ENCODE measurements at places on chromosomes 6 and 20. TPM values are rescaled to one million over a fixed set of nuclear protein-coding genes. Genes with fewer than 3 reads are reported as not detected.

DNA sequence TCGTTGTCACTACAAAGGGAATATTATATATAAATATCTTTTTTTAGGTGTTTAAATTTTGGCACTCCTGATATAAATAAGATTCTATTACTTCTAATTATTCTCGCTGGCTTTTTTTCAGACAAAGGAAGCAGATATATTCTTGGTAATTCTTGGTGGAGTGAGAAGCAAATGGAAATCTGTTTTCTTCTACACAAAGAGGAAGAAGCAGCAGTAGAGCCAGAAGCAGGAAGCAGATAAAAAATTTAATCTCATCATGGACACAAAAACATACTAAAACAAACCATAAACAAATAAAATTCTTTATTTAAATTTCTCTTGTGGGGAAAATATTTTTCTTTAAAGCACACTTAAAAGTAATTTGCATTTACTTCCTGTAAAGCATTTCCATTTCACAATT lies 3.7 kb upstream of the KIAA0319 start:
- H3K27ac ChIP-seq: no peak overlapping the region
- no peak for DNase-seq
- peaks cover 37% of the 10 kb centered on the region for H3K36me3 ChIP-seq

DNA sequence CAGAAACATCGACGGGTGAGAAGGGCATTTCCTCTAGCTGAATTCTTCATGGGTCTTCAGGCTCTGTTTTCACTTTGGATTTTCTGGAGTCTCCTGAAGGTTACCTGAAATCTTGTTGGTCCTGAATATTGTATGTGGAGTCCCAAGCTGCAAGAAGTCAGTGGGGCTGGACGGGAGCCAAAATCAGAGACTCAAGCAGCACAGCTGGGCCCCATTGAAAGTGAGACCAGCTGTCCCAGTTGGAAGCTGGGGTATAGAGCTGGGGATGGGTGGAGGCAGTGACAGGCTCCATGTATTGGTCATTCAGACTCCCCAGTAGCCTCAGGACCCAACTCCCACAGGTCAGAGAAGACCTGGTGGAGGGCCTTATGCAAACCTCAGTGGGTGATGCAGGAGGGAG lies 111.3 kb upstream of the MLN start:
- no peaks in the 10 kb centered on the region for H3K4me1 ChIP-seq
- DNase-seq: no peak
- H3K27me3 ChIP-seq: peaks cover 4% of the 10 kb centered on the region
- H3K4me3 ChIP-seq: no peak overlapping the region
- H3K27ac ChIP-seq: no peak overlapping the region

- H3K27me3 ChIP-seq: no peaks in the 10 kb centered on the region
- H3K27ac ChIP-seq: no peak overlapping the region
- H3K4me3 ChIP-seq: no peak overlapping the region
- no peaks in the 10 kb centered on the region for H3K4me1 ChIP-seq
- DNase-seq: no peak
These were observed 883.6 kb upstream of the FLRT3 start for GRCh38 chr20:15220778-15221565.

GRCh38 chr20:64083804-64084684 lies at the start of gene LKAAEAR1:
TSS of gene LKAAEAR1 (minus strand) at chr20:64084398. CDS start at chr20:64084219, 179 bp downstream.
- peaks cover 36% of the 10 kb centered on the region for H3K27me3 ChIP-seq
- H3K27ac ChIP-seq: no peak within 1 kb of the TSS
- peaks cover 26% of the 10 kb centered on the region for H3K4me1 ChIP-seq
- DNase-seq: no peak

GRCh38 chr20:25659999-25660398 lies 36.2 kb upstream of the NANP start:
- no peak for DNase-seq
- no peak overlapping the region for H3K4me3 ChIP-seq
- no peaks in the 10 kb centered on the region for H3K36me3 ChIP-seq
- no peaks in the 10 kb centered on the region for H3K4me1 ChIP-seq

GRCh38 chr6:116529466-116530290 lies 15.8 kb downstream of the TRAPPC3L start:
- H3K27ac ChIP-seq: no peak overlapping the region
- peaks cover 5% of the 10 kb centered on the region for H3K27me3 ChIP-seq
- no peak for DNase-seq
- no peaks in the 10 kb centered on the region for H3K36me3 ChIP-seq
- H3K4me1 ChIP-seq: peaks cover 35% of the 10 kb centered on the region
- H3K4me3 ChIP-seq: no peak overlapping the region

DNA sequence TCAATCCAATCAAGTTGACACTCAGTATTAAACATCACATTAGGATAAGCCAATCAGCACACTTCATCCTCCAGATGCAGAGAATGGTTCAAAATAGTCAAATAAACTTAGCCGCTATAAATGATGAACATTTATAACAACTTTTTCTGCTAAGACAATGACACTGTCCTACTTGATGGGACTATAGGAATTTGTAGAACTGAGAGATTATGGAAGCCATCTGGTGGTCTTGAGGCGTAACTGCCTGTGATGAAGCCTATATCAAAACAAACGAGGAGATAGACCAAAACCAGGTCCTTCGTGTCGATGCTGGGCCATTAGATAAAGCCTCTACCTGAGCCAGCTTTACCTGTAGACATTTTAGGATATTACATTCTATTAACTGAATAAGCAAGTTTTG lies 631.1 kb downstream of the COL12A1 start:
- peaks cover 22% of the 10 kb centered on the region for H3K4me1 ChIP-seq
- no peak overlapping the region for H3K4me3 ChIP-seq
- H3K27ac ChIP-seq: no peak overlapping the region
- H3K27me3 ChIP-seq: no peaks in the 10 kb centered on the region
- no peak for DNase-seq

DNA sequence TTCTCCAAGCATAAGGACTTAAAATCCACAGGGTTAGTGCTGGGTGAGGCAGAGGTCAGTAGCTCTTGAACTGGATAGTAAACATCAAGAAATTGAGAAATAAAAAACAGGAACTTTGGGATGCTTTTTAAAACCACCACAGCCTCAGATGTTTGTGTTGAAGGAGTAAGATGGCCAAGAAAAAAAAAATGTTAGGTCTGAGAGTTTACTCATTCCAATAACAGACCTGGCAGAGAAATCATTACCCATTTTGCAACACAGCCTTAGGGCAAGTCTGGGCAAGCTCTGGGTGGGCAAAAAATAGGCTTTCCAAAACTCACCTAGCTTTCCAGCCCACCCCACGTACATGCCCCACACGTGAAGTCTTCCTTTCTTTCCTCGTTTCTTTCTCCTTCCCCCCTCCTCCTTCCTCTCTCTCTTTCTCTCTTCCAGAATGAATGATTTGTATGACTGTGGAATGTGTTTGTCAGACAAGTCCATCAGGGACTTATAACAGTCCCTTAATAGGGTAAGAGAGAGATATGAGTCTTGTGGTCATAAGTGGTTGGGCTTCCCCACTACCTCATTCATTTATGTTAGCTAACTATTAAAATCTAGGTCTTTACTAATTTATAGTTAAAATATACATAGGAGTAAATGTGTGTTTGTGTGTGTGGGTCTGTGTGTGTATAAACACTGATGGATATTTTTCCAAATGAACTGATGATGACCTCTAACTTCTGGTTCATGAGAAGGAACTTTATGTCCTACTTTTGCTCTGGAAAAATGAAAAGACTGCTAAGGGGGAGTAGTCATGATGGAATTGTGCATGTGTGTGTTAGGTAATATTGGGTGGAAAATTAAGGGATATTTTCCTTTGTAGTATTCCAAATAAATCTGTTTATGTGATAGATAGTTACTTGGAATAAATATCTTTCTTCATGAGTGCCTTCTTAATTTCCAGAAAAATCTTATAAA lies 18.0 kb upstream of the DSE start:
- no peaks in the 10 kb centered on the region for H3K36me3 ChIP-seq
- peaks cover 11% of the 10 kb centered on the region for H3K4me1 ChIP-seq

- DNase-seq: no peak
- peaks cover 19% of the 10 kb centered on the region for H3K4me1 ChIP-seq
- H3K27ac ChIP-seq: 0 out of 2 replicates have a peak overlapping the region, but pooled peaks have one; percentile 2
- H3K36me3 ChIP-seq: no peaks in the 10 kb centered on the region
These were observed 1.6 kb downstream of the KIAA0408 start for GRCh38 chr6:127457456-127458064.

DNA sequence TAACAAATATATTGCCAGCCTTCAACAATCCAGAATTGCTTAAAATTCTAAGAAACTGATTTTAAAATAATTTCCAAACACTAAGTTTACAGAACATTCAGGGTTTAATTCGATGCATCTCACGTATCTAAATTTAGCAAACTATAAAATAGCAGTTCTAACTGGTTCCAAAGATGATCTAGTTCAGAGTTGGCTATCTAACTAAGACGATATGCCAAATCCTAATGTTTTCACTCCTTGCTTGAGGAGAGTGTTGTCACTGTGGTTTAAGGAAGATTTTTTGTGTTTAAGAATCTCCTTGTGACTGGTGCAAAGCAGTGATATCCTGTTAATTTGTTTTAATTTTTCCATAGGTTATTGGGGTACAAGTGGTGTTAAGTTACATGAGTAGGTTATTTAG lies 311.5 kb upstream of the ID4 start:
- no peak overlapping the region for H3K4me3 ChIP-seq
- H3K36me3 ChIP-seq: no peaks in the 10 kb centered on the region
- no peaks in the 10 kb centered on the region for H3K4me1 ChIP-seq
- no peaks in the 10 kb centered on the region for H3K27me3 ChIP-seq

- H3K27me3 ChIP-seq: no peaks in the 10 kb centered on the region
- no peak overlapping the region for H3K4me3 ChIP-seq
- H3K36me3 ChIP-seq: no peaks in the 10 kb centered on the region
- no peak for DNase-seq
These were observed 18.2 kb downstream of the KCNQ5 start for GRCh38 chr6:72639920-72640614.

DNA sequence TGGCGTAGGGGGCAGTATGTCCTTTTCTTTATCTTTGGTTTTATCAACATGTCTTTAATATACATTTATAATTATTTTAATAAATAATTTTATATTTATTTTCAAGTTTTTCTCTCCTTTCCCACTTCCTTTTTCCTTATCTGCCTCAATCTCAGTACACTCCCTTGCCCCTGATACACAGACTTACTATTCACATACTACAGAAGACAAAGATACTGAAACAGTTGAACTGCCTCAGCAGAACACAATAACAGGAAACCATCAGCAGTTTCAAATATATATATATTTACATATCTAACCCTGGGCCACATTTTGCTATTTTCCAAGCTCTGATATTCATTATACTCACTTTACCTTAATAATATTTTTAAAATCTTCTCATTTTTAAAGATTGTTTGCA lies 19.8 kb downstream of the IBTK start:
- no peak overlapping the region for H3K4me3 ChIP-seq
- no peak for DNase-seq
- peaks cover 61% of the 10 kb centered on the region for H3K36me3 ChIP-seq
- no peak overlapping the region for H3K27ac ChIP-seq
- H3K4me1 ChIP-seq: no peaks in the 10 kb centered on the region

DNA sequence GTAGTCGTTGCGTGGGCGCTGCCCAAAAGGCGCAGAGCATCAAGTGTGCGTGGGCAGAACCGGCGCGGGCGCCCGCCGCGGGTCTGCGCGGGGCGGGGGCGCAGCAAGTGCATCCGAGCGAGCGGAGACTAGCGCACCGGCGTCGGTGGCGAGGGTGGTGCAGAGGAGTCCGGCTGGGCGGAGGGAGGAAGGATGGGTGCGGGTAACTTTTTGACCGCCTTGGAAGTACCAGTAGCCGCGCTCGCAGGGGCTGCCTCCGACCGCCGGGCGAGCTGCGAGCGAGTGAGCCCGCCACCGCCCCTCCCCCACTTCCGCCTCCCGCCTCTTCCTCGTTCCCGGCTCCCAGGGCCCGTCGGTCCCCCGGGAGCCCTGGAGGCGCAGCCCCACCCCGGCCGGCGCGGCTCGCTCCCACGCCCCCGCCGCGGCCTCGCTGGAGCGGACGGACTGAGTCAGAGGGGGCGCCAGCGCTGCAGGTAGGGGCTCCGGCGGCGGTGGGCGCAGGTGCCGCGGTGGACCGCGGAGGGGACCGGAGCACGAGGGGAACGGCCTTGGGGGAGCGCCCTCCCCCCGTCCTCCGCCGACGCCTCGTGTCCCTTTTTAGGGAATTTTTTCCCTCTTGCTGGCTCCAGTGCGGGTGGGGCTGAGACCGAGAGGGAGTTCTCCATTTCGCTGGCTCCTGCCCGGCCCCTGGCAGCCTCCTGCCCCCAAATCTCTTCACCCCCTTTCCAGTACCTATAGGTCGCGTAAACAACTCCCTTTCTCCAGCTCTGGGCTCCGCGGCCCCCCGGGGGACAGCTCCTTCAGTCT lies 1.6 kb upstream of the DBNDD2 start:
- H3K27ac ChIP-seq: no peak overlapping the region
- 0 out of 2 replicates have a peak, but pooled peaks cover 2% of the 10 kb centered on the region for H3K36me3 ChIP-seq
- no peak for DNase-seq
- H3K4me1 ChIP-seq: peaks cover 13% of the 10 kb centered on the region
- peaks cover 38% of the 10 kb centered on the region for H3K27me3 ChIP-seq

DNA sequence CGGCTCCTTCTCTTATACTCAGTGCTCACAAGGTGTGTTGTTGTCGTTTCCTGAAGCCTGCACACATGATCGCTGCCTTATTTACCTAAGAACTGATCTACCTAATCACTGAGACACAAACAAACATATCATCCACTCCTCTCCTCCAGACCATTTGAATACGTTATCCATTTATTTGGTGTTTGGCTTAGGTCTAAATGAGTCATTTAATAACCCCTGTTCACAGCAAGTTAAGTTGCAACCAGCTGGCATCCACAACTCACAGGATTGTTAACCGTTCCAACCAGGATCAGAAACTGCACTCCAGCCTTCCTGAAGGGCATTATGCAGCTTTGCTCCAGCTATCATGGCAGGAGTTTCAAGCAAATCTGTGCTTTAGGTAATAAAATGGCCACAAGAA lies 511.1 kb upstream of the MAP3K7 start:
- no peaks in the 10 kb centered on the region for H3K27me3 ChIP-seq
- no peaks in the 10 kb centered on the region for H3K4me1 ChIP-seq
- no peak overlapping the region for H3K27ac ChIP-seq
- H3K4me3 ChIP-seq: no peak overlapping the region

DNA sequence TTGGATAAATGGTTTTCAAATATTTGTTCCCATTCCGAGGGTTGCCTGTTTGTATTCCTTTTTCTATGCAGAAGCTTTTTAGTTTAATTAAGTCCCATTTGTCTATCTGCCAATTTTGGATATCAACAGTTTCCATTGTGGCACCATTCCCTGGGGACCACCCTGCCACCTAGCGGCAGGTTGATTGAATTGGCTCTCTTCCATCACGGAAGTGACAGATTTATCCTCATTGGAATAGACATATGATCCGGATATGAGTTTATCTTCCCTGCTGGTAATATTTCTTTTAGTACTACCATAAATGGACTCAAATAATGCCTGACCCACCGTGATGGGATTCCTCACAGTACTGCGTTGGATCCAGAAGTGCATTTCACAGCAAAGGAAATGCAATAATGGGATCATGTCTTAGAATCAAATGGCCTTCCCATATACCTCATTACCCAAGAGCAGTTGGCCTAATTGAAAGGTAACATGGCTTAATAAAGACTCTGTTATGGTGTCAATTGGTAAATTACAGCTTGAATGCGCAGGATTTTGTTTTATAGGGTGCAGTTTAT lies 327.0 kb downstream of the BMP2 start:
- no peak overlapping the region for H3K27ac ChIP-seq
- no peaks in the 10 kb centered on the region for H3K4me1 ChIP-seq
- H3K27me3 ChIP-seq: no peaks in the 10 kb centered on the region
- DNase-seq: peak; percentile 3

The HAO1 gene
- total RNA-seq: not detected

The SLC35D3 gene
- total RNA-seq: not detected

The TMEM217 gene
- total RNA-seq: 0.31 TPM

The POM121L2 gene
- total RNA-seq: not detected

The CCN6 gene
- not detected for total RNA-seq

The BLOC1S5 gene
- total RNA-seq: 22.0 TPM

The EPPIN gene
- not detected for total RNA-seq

The SIRPD gene
- not detected for total RNA-seq

The GPR63 gene
- 0.44 TPM for total RNA-seq

The TBXT gene
- not detected for total RNA-seq

The TPD52L2 gene
- total RNA-seq: 76.4 TPM

The SOX12 gene
- total RNA-seq: 3.6 TPM

The FBXO30 gene
- total RNA-seq: 9.5 TPM

The ADGB gene
- total RNA-seq: not detected

Data from SJSA1 (cell line).